Tibial artery (tissue), 4 donors: ENCODE measurements at places on chromosomes 13 and 19.

DNA sequence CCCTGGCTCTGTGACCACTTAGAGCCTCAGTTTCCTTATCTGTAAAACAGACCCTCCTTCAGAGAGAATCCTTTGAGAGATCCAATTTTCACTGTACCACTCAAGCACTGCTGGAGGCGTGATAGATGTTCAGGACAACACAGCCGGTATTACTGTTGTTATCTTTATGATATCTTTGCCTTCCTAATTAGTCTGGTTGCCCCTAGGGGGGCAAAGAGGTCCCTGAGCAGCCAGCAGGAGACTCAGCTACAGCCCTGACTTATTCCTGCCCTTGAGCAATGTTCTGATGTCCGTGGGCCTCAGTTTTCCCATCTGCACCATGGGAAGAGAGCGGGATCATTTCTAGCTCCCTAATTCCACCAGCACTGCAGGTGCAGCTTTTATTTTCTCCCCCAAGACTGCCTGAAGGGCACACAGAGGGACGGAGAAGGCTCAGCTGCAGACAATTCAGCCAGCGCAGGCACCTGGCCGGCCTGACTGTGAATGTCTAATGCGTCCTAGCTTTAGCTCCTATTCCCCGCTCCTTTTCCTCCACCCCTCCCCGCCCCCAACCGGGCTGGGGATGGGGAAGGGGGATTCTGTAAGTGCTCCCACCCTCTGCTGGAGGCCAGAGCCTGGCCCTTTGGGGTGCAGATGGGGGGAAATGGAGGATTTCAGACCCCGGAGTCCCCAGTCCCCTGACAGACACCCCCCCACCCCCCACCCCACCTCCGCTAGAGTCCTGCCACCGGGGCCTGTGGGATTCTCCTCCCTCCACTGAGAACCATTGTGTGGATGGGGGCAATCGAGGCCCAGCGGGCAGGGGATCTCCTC, 16.2 kb downstream of the TLE5 start:
- no peak overlapping the region for H3K4me3 ChIP-seq
- DNase-seq, result no peak
- no peaks in the 10 kb centered on the region for H3K36me3 ChIP-seq
- H3K27me3 ChIP-seq, result no peaks in the 10 kb centered on the region

DNA sequence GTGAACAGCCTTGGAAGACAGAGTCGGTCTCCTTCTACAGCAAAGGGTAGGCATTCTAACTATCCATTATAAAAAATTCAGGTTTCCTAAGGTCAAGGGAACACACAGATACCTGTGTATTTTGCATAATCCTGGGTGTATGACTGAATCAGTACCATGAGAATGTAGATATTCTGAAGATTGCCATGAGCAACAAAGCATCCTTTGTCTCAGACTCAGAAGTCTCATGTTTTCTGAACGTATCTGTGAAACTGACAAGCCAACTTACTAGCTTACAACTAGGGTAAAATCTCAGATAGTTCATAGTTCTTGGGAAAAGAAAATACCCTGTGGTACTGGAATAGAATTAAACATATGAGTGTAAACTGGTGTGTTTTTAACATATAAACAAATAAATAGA, 6.5 kb downstream of the ZNF566 start:
- H3K4me1 ChIP-seq, result peaks cover 5% of the 10 kb centered on the region
- peaks cover 27% of the 10 kb centered on the region for H3K36me3 ChIP-seq

GRCh38 chr19:35059006-35059798, 17.7 kb downstream of the HPN start:
- H3K4me1 ChIP-seq, result no peaks in the 10 kb centered on the region
- no peak overlapping the region for H3K4me3 ChIP-seq
- no peaks in the 10 kb centered on the region for H3K36me3 ChIP-seq
- no peak overlapping the region for H3K27ac ChIP-seq

DNA sequence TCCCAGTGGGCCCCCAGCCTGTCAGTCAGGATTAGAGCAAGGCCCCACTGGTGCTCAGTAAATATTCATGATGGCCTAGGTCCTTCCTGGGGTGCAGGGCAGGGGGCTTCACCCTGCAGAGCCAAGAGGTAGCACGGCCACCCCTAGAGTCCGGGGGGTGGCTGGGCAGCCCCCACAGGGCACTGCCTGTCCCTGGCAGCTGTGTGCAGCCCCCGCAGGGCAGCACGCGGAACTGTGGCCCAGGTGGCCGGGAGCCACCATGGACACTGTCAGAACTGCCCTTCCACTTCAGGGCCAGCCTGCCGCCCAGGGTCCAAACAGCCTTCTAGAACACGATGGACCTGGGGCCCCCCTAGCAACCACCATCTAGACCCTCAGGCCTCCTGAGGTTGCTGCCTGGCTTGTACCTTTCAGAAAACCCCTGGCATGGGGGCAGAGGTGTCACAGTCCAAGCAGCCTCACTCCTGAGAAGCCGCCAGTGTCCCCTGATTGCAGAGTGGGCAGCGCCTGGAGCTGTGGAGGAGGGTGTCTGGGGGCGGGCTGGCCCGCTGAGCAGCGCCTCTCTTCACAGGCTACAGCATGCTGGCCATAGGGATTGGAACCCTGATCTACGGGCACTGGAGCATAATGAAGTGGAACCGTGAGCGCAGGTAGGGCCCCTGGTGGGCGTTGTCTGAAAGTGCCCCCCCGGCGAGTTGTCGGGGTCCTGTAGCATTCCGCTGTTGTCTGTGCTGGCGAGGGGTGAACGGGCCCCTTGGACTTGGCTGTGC, 2.9 kb upstream of the YJEFN3 start:
- H3K36me3 ChIP-seq, result peaks cover 76% of the 10 kb centered on the region
- H3K4me1 ChIP-seq, result peaks cover 8% of the 10 kb centered on the region
- H3K27me3 ChIP-seq, result no peaks in the 10 kb centered on the region
- DNase-seq, result no peak
- H3K4me3 ChIP-seq, result no peak overlapping the region

GRCh38 chr13:113724016-113724758, 34.8 kb upstream of the TMEM255B start:
- no peaks in the 10 kb centered on the region for H3K27me3 ChIP-seq
- no peak for DNase-seq
- H3K36me3 ChIP-seq, result no peaks in the 10 kb centered on the region
- H3K4me1 ChIP-seq, result peaks cover 8% of the 10 kb centered on the region

DNA sequence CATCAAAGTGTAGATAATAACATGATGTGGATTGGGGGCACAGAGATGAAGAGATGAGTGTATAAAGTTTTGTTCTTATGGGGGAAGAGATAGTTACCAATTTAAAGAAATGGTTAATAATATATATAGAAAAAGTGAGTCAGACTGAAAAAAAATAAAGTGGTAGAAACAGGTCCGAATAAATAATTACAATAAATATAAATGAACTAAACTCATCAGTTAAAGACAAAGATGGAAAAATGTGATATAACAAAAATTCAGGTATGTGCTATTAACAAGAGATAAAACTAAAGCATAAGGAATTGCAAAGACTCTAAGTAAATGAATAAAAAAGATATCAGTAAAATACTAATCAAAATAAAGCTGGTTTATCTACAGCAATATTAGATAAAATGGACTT, 61.1 kb upstream of the KPNA3 start:
- peaks cover 6% of the 10 kb centered on the region for H3K4me1 ChIP-seq
- DNase-seq, result no peak
- H3K4me3 ChIP-seq, result no peak overlapping the region
- no peaks in the 10 kb centered on the region for H3K27me3 ChIP-seq

DNA sequence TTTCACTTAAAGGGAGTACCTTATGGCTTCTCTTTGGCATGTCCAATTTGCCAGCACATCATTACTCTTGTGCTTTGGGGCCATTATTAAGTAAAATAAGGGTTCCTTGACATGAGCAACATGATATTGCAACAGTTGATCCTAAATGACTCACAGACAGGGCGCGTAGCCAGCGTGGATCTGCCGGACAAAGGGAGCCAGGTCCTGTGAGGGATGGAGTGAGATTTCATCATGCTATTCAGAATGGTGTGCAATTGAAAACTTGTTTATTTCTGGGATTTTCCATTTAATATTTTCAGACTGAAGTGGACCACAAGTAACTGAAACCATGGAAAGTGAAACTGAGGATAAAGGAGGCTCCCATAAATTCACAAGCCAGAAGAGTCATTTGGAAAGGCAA, 48.6 kb upstream of the WASF3 start:
- H3K27ac ChIP-seq, result no peak overlapping the region
- peak; percentile 87 for DNase-seq
- H3K4me3 ChIP-seq, result no peak overlapping the region
- no peaks in the 10 kb centered on the region for H3K36me3 ChIP-seq
- no peaks in the 10 kb centered on the region for H3K4me1 ChIP-seq

GRCh38 chr19:33503030-33503429, 18.6 kb downstream of the PEPD start:
- DNase-seq, result no peak
- H3K27me3 ChIP-seq, result no peaks in the 10 kb centered on the region
- peaks cover 20% of the 10 kb centered on the region for H3K36me3 ChIP-seq
- H3K4me3 ChIP-seq, result no peak overlapping the region
- peaks cover 8% of the 10 kb centered on the region for H3K4me1 ChIP-seq

GRCh38 chr19:5103061-5103701, 134.3 kb downstream of the KDM4B start:
- peaks cover 45% of the 10 kb centered on the region for H3K36me3 ChIP-seq
- peak; percentile 45 for DNase-seq
- peak overlapping the region; percentile 83 for H3K27ac ChIP-seq
- H3K27me3 ChIP-seq, result no peaks in the 10 kb centered on the region

DNA sequence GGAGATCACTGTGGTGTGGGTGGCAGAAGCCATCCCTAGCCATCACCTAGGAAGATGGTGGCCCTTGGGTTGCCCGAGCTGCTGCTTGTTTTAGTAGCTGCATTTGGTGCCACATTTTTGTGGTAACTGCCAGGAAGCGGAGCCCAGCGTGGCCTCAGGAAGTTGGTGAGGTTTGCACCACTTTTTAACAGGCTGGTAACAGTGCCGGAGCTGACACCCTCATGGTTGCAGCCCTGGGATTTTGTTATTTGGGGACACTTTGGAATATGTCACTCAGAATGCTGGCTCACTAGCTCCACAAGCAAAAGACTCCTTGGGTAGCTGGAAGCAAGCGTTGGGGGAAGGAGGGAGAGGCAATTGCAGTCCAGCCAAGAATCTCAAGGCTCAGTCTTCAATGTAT, 22.1 kb downstream of the ACTN4 start:
- no peak for DNase-seq
- H3K4me3 ChIP-seq, result no peak overlapping the region
- H3K4me1 ChIP-seq, result peaks cover 89% of the 10 kb centered on the region
- H3K36me3 ChIP-seq, result no peaks in the 10 kb centered on the region
- H3K27me3 ChIP-seq, result no peaks in the 10 kb centered on the region

DNA sequence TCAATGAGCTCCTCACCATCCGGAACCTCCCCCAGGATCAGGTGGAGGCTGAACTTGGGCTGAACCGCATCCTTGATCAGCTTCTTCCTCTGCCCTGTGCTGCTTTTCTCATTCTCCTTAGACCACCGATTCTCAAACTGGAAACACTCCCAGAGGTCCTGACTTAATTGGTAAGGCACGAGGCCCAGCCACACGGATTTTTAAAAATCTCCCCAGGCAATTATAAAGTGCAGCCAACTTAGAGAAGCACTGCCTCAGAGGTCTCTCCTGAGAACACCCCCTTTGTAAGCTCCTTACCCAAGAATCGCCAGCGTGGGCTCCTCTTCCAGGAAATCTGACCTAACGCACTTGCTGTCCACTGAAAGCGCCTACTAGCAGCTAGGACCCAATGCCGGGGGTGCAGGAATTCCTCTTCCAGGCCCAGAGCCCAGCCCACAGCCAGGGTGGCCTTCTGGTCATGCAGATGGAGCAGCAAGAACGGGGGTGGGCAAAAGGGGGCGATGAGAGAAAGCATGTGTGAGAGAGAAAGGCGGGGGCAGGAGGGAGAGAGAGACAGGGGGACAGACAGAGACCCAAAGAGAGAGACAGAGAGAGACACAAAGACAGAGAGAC, 66.9 kb upstream of the CACNA1A start:
- no peak overlapping the region for H3K4me3 ChIP-seq
- no peak overlapping the region for H3K27ac ChIP-seq
- no peaks in the 10 kb centered on the region for H3K36me3 ChIP-seq
- no peaks in the 10 kb centered on the region for H3K4me1 ChIP-seq

- no peaks in the 10 kb centered on the region for H3K36me3 ChIP-seq
- peak overlapping the region; percentile 97 for H3K27ac ChIP-seq
- no peaks in the 10 kb centered on the region for H3K27me3 ChIP-seq
- H3K4me1 ChIP-seq, result peaks cover 100% of the 10 kb centered on the region
- H3K4me3 ChIP-seq, result peak overlapping the region; percentile 10
- DNase-seq, result no peak
Observed at GRCh38 chr19:38657633-38658222, 10.3 kb downstream of the ACTN4 start.

- DNase-seq, result no peak
- H3K4me1 ChIP-seq, result peaks cover 18% of the 10 kb centered on the region
- H3K4me3 ChIP-seq, result peak overlapping the region; percentile 61
- no peaks in the 10 kb centered on the region for H3K27me3 ChIP-seq
Observed at GRCh38 chr19:38974624-38975213, 823 bp downstream of the FBXO17 start.

DNA sequence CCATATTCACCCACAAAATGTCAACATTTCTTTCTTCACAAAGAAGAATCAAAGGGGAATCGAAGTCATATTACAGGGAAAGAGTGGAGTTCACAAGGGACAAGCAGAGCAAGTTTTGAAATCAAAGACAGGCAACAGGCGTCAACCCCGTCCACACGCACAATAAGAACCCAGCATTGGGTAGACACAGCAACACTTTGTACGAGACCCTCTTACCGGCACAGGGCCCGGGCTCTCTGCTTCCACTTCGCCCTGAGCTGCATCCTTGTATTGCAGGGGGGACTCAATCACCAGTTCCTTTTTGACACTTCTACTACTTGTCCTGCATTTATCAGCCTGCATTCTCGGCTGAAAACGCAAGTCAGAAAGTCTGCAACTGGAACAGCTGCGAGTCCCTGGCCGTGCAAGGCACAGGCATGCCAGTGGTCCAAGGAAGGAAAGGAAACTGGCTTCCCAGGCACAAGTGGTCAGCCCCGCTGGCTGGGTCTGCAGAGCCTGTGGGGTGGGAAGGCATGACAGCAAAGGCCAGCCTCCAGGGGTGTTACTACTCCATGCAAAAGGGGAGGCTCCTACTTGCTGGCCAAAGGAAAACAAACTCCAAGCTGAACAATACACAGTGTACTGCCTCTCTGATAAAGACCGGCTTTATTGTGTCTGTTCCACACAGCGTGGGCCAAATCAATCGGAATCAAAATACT, at the start of gene DOCK9:
Gene DOCK9, minus strand, starts transcription at position 497 of the 698 bp plus-strand sequence. Its CDS starts 155 bp downstream, at position 342.
- H3K4me1 ChIP-seq, result no peaks in the 10 kb centered on the region
- peak within 1 kb of the TSS; percentile 19 for H3K27ac ChIP-seq
- no peaks in the 10 kb centered on the region for H3K27me3 ChIP-seq
- no peaks in the 10 kb centered on the region for H3K36me3 ChIP-seq
- peak within 1 kb of the TSS; percentile 40 for H3K4me3 ChIP-seq

- peak overlapping the region; percentile 93 for H3K27ac ChIP-seq
- H3K4me3 ChIP-seq, result peak overlapping the region; percentile 82
- peaks cover 15% of the 10 kb centered on the region for H3K4me1 ChIP-seq
- peaks cover 71% of the 10 kb centered on the region for H3K36me3 ChIP-seq
Observed at GRCh38 chr19:58001895-58002369, 688 bp downstream of the ZNF606 start.

GRCh38 chr19:37905946-37906868, at the start of gene WDR87:
WDR87 (minus strand) TSS chr19:37906594; CDS start chr19:37898239, 8,355 bp downstream.
- DNase-seq, result no peak
- H3K27me3 ChIP-seq, result no peaks in the 10 kb centered on the region
- no peaks in the 10 kb centered on the region for H3K36me3 ChIP-seq
- peak within 1 kb of the TSS; percentile 80 for H3K4me3 ChIP-seq

GRCh38 chr13:101875717-101876393, 423.4 kb downstream of the ITGBL1 start:
- no peak overlapping the region for H3K27ac ChIP-seq
- H3K27me3 ChIP-seq, result no peaks in the 10 kb centered on the region
- DNase-seq, result no peak
- no peak overlapping the region for H3K4me3 ChIP-seq

- no peaks in the 10 kb centered on the region for H3K4me1 ChIP-seq
- H3K36me3 ChIP-seq, result no peaks in the 10 kb centered on the region
Observed at GRCh38 chr13:45714170-45714569, 12.1 kb downstream of the CBY2 start.
